ENCODE measurements at places on chromosomes 5 and 9.

DNA sequence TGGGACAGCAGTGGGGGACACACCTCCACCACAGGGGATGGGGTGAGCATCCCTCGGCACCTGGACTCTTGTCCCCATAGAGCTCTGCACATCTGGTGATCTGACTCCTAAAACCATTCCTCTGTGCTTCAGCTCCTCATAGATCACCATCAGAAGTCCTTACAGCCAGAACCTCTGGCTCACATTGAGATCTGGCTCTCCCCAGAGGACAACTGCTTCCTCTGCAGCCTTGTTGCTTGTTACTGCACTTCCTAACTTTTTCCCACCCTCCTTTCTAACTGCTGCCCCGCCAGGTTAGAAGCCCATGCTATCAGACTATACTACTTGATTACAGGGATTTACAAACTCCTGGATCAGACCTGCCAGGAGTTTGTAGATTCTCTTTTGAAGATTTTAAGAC lies 64.5 kb downstream of the ARSB start:
- peak; percentile 47 for DNase-seq

DNA sequence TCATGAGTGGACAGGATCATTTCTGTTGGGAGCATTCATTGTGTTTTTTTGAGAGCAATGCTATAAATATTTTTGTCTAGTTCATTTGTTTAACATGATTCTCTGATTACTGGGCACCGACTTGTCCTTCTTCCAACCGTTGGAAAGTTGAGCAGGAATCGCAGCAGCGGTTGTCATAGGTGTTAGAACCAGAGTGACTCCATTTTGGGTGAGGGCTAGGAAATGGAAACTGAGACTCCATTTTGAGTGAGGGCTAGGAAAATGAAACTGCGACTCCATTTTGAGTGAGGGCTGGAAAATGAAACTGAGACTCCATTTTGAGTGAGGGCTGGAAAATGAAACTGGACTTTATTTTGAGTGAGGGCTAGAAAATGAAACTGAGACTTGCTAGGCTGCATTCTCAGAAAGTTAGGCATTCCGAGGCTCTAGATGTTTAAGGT lies 100.6 kb downstream of the ICE1 start:
- no peak for DNase-seq

GRCh38 chr5:130106480-130106879 lies 202.2 kb downstream of the CHSY3 start:
- DNase-seq: no peak

DNA sequence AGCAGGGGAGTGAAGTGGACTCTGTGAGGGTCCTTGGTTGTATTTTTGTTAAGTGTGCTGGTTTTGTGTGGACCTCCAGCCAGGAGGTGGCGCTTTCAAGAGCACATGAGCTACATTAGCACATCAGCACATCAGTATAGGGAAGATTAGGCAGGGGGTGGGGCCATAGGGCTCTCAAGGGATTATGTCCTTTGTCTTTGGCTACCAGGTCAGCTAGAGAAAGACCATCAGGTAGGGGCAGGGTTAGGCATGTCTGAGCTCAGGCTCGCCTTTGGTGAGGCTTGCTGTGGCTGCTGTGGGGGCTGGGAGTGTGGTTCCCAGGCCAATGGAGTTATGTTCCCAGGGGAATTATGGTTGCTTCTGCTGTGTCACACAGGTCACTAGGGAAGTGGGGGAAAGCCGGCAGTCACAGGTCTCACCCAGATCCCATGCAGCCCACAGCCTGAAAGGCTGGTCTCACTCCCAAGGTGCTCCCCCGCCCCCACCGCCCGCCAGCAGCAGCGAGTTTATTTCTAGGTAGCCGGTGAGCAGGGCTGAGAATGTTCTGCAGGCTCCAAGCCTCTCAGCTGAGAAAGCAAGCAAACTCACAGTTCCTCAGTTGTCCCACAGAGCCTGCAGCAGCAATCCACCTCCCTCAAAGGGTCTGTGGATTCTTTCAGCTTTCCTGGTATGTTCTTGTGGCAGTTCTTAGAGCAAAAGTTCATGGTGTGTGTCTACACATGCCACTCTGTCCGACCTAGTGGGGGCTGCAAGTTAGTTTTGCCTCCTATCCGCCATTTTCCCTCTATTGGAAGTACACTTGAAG lies 13.7 kb downstream of the OR1J1 start:
- no peak for DNase-seq

DNA sequence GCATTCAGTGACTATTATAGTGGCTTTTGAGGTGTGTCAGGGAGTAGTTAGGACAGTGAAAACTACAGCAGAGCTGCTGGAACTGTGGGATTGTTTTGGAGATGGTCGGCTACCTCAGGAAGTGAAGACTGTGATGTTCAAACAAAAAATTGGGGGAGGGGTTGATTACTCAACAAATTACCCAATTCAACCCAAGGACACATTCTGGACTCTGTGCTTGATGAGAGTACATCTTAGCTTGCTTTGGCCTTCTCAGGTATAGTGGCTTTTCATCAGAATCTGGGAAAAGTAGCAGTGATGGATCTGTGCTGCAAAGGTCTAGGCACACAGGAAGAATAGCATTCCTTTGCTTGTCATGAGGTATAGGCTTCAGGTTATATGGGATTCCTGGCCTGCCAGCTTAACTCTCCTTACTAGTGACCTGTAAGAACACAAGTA lies 47.0 kb downstream of the SLC44A1 start:
- peak; percentile 31 for DNase-seq

- peak; percentile 99 for DNase-seq
Measured at GRCh38 chr5:109865637-109866036, 175.9 kb downstream of the MAN2A1 start.

DNA sequence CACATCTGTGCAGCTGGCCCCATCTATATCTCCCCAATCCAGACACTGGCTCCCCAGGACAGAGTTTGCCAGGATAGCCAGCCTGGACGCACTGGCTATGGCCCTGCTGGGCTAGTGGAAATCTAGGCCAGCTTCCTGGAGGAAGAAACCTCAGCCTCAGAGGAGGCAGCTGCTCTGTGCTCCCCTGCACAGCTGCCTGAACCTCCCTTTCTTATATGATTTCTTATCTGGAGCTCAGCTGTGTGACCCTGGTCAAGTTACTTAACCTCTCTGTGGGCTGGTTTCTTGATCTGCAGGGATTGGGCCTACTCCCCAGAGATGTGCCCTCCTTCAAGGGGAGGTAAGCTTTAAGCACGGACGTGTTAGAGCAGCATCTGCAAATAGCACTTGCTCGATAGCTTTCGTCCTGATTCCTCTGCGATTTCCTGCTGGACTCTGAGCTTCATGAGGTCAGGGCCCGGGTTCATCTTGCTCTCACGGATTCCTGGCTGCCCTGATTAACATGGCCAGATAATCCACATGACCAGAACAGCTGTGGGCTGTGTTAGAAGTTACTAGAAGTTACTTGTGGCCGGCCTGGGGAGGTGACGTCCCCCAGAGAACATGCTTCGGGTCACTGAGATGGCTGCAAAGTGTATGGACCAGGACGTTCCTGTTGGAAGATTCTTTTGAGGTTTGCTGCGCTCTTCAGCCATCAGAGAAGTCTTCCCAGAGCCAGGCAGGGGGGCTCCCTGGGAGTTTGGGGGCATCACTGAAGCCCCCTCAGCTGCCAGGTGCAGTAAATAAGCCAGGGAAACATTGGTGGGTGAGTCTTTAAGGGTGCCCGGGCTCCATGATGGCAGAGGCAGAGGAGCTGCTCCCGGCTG lies 14.5 kb downstream of the C9orf50 start:
- DNase-seq: no peak

DNA sequence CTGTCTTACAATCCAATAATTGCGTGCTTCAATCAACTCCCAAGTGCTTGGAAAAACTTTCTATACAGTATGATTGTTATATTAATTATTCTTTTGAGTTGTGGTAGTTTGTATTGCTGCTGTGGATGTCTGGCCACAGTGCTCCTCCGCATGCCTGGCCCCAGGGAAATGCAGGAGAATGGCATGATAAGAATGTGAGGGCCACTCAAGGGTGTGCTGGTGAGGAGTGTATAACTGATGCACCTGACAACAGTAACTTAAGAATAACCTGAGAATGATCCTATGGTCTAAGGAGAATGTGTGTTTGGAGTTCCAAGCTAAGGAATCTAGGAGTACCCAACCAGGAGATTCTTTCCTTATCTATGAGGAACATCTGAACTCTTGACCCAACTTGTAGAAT lies 152.9 kb upstream of the APC start:
- DNase-seq: no peak

DNA sequence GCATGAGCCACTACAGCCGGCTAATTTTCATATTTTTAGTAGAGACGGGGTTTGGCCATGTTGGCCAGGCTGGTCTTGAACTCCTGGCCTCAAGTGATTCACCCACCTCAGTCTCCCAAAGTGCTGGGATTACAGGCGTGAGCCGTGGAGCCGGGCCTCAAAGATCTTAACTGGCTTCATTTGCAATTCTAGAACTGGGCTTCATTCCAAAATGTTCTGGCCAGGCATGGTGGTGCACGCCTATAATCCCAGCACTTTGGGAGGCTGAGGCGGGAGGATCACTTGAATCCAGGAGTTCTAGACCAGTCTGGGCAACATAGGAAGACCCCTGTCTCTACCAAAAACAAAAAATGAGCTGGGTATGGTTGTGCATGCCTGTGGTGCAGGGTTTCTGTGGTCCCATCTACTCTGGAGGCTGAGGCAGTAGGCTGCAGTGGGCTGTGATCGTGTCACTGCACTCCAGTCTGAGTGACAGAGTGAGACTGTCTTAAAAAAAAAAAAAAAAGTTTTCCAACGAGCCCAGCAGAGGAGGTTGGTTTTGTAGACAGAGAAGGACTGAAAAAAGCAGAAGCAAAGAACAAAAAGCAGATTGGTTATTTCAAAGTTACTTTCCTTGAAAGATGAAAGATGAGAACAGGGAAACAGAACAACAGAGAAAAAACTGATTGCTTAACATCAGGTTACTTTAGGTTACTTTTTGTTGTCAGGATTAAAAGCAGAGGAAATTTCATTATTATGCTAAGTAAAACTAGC lies 78.2 kb downstream of the ANKRD55 start:
- no peak for DNase-seq

- no peak for DNase-seq
Measured at GRCh38 chr9:89093201-89093975, 85.2 kb downstream of the SHC3 start.

GRCh38 chr9:110355911-110356310 lies 18.2 kb upstream of the TXNDC8 start:
- DNase-seq: no peak

- no peak for DNase-seq
Measured at GRCh38 chr5:156051972-156052371, 275.0 kb upstream of the SGCD start.

DNA sequence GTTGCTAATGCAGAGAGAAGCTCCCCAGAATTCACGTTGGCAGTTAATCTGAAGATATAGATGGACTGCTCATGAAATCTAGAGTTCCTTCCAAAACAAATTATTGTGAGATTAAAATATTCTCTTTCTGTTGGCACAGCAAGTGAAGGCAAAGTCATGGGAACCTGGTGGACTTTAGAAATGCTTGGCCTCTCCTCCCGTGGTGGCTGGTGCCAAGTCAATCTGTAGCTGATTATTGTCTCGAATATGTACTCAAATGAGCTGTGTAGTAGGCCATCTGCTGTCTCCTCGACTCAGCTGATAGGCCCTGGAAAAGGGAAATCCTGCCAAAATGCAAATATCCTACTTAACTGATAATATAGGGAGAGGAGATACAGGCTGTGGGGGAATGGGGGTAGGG lies 69.3 kb downstream of the DAPK1 start:
- peak; percentile 18 for DNase-seq

DNA sequence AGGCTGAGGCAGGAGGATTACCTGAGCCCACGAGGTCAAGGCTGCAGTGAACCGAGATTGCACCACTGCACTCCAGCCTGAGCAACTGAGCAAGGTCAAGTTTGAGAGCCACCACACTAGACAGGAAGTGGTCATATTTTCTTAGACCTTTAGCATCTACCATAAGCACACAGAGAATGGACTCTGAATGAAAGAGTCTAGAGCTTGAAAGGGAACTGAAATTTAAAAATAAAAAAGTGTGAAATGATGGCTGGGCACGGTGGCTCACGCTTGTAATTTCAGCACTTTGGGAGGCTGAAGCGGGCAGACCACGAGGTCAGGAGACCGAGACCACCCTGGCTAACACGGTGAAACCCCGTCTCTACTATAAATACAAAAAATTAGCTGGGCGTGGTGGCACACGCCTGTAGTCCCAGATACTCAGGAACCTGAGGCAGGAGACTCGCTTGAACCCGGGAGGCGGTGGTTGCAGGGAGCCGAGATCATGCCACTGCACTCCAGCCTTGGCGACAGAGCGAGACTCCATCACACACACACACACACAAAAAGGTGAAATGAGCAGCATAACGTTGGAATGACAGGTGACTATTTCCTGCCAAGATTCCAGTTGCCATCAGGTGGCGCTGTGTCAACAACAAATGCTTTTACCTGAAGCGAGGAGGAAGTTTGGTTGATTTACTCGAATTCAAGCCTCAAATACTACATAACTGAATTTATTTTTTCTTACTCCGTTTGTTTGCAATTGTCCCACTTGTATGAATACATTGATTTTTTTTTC lies 21.3 kb upstream of the AK3 start:
- peak; percentile 85 for DNase-seq

DNA sequence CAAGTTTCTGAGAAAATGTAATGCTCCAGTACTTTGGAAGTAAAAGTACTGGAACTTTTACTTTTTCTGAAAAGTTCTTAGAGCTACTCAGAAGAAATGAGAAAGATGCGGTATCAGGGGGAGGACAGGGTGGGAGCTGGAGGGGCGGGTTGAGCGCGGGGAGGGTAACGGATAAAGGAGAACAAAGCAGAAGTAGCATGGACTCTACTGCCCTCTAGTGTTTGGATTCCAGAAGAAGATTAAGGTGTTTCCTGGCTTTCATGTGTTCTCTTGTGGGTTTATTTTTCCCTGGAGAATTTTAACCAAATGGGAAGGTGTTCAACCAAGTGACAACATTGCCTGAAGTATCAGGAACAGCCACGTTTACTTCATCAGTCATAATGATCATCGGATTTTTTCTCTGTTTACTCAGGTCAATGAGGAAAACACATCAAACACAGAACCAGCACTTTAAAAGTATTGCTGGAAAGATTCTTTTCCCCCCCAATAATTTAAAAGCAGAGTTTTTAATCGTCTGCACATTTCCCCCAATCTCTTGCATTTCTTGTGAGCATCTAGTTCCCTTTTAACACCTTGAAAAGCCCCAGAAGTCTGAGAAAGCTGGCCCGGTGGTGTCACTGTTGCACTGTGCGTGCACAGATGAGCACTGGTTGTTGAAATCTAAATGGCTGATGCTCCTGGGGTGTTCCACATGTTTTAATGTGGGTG lies 190.6 kb downstream of the MPDZ start:
- DNase-seq: peak; percentile 73

DNA sequence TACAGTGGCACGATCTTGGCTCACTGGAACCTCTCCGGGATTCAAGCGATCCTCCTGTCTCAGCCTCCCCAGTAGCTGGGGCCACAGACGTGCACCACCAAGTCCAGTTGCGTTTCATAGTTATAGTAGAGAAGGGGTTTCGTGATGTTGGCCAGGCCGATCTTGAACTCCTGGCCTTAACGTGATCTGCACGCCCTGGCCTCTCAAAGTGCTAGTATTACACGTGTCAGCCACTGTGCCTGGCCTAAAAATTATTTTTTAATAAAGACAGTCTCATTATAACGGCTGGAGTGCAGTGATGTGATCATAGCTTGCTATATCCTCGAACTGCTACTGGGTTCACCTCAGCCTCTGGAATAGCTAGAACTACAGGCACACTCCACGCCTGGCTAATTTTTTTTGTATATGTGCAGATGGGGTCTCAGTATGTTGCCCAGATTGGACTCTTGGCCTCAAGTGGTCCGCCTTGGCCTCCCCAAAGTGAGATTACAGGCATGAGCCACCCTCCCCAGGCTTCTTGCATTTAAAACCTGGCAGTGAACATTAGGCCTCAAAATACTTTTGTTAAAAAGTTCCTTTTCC lies 4.4 kb downstream of the NPM1 start:
- DNase-seq: no peak

All from fibroblast of mammary gland (primary cell).